ENCODE measurements at places on chromosomes 7 and 10. TPM values are rescaled to one million over a fixed set of nuclear protein-coding genes. Genes with fewer than 3 reads are reported as not detected.

- DNase-seq, result no peak
These were observed 89.9 kb downstream of the CHST15 start for GRCh38 chr10:124003481-124003870.

- no peak for DNase-seq
These were observed 113.8 kb downstream of the EPDR1 start for GRCh38 chr7:38034062-38034908.

GRCh38 chr10:24703700-24704099 is 20.0 kb downstream of the ARHGAP21 start:
- no peak for DNase-seq

GRCh38 chr10:67076144-67076543 is 150.3 kb downstream of the LRRTM3 start:
- DNase-seq, result peak; percentile 39

C7orf57 gene
- not detected for polyA plus RNA-seq

LIPJ gene
- not detected for polyA plus RNA-seq

DNA sequence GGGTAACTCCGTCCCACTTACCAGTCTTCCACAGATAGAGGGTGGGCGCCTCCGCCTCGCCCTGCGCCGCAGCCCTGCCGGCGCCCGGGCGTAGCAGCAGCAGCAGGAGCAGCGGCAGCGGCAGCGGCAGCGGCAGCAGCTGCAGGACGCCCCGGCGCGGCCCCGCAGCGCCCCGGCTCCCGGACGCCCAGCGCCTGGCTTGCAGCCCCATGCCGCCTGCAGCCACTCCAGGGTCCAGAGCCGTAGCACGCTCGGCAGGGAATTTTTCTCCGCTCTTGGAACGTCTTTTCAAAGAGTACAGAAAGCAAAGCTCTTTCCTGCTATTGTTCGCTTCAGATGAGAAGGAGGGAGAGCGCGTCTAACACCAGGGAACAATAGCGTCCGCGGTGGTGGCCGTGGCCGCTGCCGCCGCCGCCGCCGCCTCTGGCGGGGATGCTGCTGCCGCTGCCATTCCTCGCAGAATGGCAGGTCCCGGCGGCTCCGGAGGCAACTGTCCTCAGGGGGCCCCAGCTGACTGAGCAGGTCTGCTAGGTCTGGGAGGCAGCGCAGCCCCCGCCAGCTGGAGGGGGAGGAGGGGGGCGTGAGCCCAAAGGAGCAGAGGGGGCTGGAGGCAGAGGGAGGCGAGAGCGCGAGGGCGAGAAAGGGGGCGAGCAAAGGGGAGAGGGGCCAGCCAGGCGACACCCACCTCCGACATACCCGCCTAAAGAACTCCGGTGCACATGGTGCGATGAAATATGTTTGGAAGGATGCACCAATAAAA is at the start of gene THSD7A:
TSS of gene THSD7A (minus strand) at position 463 of the 760 bp plus-strand sequence. CDS start at position 211, 252 bp downstream.
- DNase-seq, result peak; percentile 80

ANKRD7 gene
- 0.34 TPM for polyA plus RNA-seq

DNA sequence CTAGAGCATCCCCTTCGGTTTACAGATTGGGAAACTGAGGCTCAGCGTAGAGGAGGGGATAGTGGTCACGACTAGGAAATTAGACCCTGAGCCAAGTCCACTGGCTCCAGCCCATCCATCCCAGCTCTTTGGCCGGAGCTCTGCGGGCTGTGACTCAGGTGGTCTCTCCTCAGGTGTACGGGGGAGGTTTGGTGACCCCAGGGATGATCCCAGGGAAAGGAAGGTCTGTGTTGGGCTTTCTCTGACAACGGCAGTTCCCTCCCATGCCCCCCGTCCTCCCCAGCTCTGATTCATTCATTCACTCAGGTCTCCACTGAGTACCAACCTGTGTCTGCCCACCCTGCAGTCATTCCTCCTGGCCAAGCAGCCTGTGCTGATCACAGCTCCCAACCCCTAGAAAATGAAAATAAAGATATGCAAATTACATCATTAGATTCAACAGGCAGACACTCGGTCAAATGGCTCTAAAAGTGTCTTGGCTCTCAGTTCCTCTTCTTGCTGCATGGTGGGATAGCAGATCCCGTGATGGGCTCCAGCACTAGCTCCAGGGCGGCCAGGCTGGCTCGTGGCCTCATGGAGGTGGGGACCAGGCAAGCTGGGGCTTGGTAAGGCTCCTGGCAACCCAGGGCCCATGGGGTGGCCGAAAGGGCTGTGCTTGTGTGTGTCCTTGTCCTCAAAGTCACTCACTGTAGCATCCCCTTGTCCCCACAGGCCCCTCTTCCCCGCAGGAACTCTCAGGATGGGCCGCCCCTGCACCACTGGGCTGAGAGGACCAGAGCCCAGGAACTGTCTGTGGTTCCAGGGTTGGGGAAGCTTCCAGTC is 37.8 kb downstream of the CLRN3 start:
- DNase-seq, result no peak

GRCh38 chr7:2210551-2211258 is 22.0 kb downstream of the MAD1L1 start:
- DNase-seq, result no peak

OR2A1 gene
- polyA plus RNA-seq, result 0.22 TPM

- DNase-seq, result no peak
These were observed 125.4 kb upstream of the PPP2R2D start for GRCh38 chr10:131775433-131775832.

GRCh38 chr10:34186745-34187144 is 628.4 kb downstream of the PARD3 start:
- no peak for DNase-seq

GRCh38 chr7:42137941-42138340 is 99.1 kb downstream of the GLI3 start:
- no peak for DNase-seq

DNA sequence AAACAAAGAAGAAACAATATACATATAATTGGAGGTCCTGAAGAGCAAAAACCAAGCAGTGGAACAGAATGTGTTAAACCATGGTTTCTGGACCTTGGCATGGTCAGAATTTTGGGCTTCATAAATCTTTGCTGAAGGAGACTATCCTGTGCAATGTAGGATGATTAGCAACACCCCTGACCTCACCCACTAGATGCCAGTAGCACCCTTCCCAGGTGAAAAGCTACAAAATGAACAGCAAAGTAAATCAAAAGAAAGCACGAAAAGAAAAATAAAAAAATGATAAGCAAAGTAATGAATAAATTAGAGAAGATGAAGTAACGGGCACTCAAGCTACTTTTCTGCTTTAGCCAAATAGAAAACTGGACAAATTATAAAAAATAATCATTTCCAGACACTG is 19.2 kb upstream of the ZPBP start:
- DNase-seq, result no peak

OR6B1 gene
- not detected for polyA plus RNA-seq

MAGI2 gene
- polyA plus RNA-seq, result 52.5 TPM

DNA sequence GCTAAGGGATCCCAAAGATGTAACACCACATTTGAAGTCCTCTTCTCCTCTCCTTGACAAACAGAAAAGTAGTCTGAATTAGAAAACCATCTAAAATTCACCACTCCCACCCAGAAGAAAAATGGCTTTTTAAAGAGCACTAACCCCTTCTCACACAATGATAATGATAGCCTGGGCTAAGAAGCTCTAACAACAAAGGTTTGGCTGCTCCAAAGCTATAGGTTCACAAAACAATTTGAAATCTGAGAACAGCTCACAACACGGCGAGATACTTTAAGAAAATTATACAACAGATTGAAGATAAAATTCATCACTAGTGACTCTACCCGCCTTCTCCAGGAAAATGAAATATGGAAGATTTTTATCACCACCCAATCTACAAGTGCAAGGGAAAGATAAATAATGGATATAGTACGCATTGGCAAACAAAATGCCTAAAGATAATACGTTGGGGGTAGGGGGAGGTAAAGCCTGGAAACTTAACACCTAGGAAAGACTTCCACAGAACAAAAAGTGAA is 7.4 kb downstream of the ITGB1 start:
- no peak for DNase-seq

DNA sequence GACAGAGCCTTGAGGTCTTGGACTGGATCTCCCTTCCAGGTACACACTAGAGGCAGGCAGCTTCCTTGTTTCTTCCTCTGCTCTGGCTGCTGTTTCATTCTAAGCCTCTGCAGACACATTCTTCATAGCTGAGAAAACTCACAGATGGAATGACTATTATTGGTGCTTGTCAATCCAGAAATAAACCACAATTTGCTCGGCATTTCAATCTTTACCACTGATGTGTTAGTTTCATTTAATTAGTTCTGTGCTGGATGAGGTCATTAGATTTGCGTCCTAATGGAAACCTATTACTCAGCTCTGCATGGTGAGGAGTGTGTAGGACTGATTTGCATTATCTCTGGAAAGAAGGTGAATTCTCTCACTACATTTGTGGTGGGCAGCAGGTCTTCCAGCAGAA is 392.5 kb downstream of the NRG3 start:
- no peak for DNase-seq

GRCh38 chr10:104581884-104582601 is 59.0 kb upstream of the SORCS3 start:
- no peak for DNase-seq

KNDC1 gene
- polyA plus RNA-seq, result 4.0 TPM

- no peak for DNase-seq
These were observed 24.6 kb upstream of the BMPER start for GRCh38 chr7:33880787-33881186.

NKX1-2 gene
- 0.22 TPM for polyA plus RNA-seq

GRCh38 chr10:132172091-132173066 is 14.4 kb upstream of the DPYSL4 start:
- DNase-seq, result no peak

- DNase-seq, result peak; percentile 8
These were observed 39.7 kb upstream of the GPR141 start for GRCh38 chr7:37643876-37644275.

- DNase-seq, result peak; percentile 61
These were observed 571.0 kb downstream of the SH2D4B start for GRCh38 chr10:81108516-81109199.

AKR1D1 gene
- 8.1 TPM for polyA plus RNA-seq

GRCh38 chr10:83929399-83929798 is 209.9 kb upstream of the GHITM start:
- DNase-seq, result no peak

PIK3CG gene
- 0.25 TPM for polyA plus RNA-seq

EPHA1 gene
- polyA plus RNA-seq, result 36.7 TPM

GRCh38 chr10:27030060-27030459 is 70.2 kb downstream of the ANKRD26 start:
- DNase-seq, result no peak

GRCh38 chr7:43572516-43573049 is 10.3 kb upstream of the STK17A start:
- peak; percentile 16 for DNase-seq

GRCh38 chr7:51227861-51228260 is 88.7 kb downstream of the COBL start:
- DNase-seq, result no peak

CFTR gene
- polyA plus RNA-seq, result 28.4 TPM

GRCh38 chr10:75825235-75825634 is 393.8 kb downstream of the LRMDA start:
- DNase-seq, result no peak

- DNase-seq, result no peak
These were observed 81.0 kb upstream of the LRRC4 start for GRCh38 chr7:128112018-128112780.

IDI2 gene
- polyA plus RNA-seq, result not detected

DNA sequence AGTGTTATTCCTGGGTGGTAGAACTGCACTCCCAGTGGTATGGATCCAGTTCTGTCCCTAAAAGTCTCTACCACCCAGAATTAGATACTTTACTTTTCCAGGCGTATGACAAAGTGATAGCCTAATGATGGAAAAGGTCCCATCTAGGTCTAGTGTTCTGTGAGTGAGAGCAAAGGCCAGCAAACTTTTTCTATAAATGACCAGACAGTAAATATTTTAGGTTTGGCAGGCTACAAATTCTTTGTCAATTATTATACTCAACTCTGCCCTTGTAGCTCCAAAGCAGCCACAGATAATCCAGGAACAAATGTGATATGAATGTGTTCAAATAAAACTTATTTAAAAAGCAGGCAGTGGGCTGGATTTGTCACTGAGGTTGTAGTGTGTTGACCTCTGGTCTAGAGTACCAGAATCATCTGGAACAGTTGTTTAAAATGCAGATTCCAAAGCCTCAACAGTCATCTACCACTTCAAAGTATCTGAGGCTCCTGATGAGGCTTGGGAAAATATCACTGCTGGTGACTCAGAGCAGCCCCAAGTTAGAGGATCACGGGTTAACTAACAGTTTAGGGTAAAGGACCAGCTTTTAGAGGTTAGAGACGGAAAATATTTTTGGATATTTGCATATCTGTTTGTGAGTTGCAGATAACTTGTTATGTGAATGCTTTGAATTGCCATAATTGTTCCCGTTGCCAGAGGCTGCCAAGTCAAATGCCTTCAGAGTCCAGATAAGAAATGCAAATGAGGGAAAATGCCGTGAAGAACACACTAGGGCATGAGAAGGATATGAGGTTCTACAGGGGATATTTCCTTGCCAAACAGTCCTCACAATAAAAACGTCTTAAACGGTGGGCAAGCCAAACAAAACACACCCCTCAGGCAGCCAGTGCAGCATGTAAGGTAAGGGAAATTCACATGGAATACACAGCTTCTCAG is 19.4 kb downstream of the NRAP start:
- DNase-seq, result peak; percentile 16

MYPN gene
- polyA plus RNA-seq, result not detected

Data from hepatocyte (in vitro differentiated cells).